Fibroblast of skin of left quadriceps (primary cell): ENCODE measurements at places on chromosomes 5 and 9.

- no peak for DNase-seq
Measured at GRCh38 chr5:657570-657969, 35.6 kb downstream of the TPPP start.

- DNase-seq, result no peak
Measured at GRCh38 chr9:95552814-95553546, 36.2 kb upstream of the PTCH1 start.

- no peak for DNase-seq
Measured at GRCh38 chr9:81893929-81894328, 34.3 kb upstream of the SPATA31D4 start.

- DNase-seq, result peak; percentile 83
Measured at GRCh38 chr9:81619353-81620001, 69.9 kb downstream of the TLE1 start.

DNA sequence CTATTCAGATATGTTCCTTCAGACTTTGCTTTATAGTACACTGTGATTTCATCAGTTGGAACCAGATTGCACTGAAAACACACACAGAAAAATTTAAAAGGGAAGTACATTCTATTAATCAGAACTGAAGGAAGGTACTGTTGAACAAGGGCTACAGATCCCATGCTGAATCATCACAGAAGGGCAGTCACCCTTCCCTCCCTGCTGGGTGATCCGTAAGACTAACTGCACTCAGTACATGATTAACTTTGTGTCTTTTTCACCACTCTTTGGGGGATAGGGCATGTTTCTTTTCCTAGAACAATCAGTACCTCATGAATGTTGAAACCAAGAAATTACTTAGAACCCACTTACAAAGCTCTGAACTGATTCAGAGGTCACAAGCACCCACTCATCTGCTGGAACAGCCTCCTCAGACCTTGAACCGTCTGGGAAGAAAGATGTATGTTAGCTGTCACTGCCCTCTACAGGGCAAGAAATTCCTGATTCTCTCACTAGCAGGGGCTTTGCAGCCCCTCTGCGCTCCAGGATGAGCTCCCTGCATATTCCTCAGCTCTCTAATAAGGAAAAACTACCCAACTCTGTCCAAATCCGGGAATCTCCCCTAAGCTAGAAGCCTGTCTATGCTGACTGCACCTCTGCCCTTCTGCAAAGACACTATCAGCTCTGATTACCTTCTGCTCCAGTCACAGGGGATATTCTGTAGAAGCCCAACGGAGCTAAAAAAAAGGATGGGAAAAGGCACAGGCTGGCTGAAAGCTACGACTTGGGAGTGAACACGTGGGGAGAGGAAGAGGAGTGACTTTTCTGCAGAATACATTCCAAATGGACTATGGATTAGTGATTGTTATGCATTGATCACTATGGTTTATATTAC is 51.0 kb downstream of the IARS1 start:
- peak; percentile 13 for DNase-seq

GRCh38 chr9:121285835-121286687 is 18.1 kb downstream of the GSN start:
- no peak for DNase-seq

GRCh38 chr9:129570450-129571297 is 50.2 kb downstream of the C9orf50 start:
- peak; percentile 92 for DNase-seq

DNA sequence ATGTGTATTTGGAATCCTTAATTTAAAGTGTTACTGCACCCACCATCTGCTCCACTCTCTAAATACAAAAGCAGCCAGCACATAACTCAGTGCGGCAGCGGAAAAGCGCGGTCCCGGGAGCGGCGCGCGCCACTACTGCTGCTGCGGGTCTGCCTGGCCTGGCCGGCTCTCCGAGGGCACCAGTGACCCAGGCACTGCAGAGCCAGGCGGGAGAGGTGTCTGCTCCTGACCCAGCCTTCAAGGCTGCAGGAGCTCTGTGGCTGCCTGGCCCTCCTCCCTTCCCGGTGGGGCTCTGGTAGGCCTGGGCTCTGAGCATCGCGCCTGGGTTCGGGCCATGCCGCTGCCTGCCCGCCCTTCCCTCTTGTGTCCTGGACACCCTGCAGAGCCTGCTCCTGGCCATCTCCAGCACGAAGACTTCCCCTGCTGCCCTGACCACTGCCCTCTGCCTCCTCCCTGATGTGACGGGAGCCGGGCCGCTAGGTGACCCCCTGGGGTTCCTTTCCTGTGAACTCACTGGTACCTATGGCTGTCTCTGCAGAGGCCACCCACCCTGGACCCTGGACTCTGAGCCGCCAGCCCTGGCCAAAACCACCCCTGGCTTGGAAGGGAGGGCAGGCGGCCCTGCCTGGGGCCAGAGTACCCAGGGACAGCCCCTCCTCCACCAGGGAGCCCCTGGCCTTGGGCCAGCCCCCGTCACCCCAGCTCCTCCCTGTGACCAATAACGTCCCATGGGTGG is 32.8 kb upstream of the UBAC1 start:
- no peak for DNase-seq

DNA sequence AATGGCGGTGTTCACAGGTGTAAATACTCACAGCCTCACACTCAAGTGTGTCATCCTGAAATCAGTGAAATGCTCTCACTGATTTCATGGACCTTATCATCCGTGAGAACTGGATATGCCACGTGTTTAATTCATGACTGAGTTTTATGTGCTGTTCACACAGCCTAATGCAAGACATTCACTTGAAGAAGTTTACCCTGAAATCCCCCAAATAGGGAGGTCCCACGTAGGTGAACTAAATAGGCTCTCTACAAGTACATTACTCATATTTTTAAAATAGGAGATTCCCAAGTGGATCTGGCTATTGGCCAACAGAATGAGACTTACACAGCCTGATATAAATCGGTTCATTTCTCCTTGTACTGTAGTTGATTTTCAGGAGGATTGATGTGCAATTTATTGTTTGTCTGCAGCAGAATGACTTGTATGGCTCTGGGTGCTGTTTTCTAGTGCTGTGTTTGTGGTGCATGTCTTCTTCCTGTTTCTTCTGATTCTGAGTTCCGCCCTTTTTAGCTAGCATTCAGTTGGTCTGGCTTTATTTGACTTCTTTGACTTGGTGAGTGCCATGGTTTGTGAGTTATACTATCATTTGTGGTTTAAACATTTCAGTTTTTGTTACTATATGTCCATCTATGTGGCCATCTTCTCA is 25.1 kb downstream of the TRIO start:
- DNase-seq, result no peak
